Right lobe of liver (tissue), 6 donors: ENCODE measurements at places on chromosomes 2 and 18. TPM values are rescaled to one million over a fixed set of nuclear protein-coding genes. Genes with fewer than 3 reads are reported as not detected.

INHA gene
- total RNA-seq = not detected

DNA sequence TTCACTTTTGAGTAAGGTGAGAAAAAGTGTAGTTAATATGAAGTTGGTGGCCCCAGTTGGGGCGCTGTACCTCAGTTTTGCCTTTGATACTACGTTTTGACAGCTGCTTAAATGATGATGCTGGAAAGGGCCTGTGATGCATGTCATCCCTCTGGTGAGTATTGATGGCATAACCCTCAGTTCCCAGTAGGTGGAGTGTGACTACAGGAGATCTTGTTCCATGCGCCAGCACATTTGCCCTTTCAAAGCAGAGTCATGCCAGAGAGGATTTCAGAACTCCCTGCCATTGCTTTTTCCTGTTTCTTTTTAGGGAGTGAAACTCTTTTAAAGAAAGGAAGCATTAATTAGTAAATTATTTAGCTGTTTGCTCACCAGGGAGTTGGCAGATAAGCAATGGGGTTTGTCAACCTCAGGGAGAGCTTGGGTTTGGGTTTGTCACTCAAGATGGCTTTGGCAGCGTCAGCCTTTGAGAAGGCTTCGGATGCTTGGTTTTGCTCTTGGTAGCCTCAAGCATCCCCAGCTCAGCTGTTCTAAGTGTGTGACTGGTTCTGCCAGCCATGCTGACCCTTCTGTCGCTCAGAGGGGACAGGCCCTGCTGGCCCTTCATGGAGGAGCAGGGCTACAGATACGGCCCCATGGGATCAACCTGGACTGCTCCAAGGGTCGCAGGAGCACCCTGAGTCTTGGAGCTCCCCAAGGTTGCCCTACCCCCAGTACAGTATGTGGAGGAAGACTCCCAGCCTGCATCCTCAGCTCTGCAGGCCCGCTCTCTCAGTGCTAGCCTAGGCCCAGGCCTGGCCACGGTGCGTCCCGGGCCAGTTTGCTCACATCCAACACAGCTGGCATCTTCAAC lies 29.1 kb downstream of the ARMC9 start:
- peak; percentile 71 for DNase-seq

- no peak for DNase-seq
These were observed 120.1 kb downstream of the CACNB4 start for GRCh38 chr2:151978709-151979108.

- no peak for DNase-seq
These were observed 48.9 kb upstream of the CNTNAP5 start for GRCh38 chr2:123976054-123976648.

- no peak for DNase-seq
These were observed 80.0 kb downstream of the ETAA1 start for GRCh38 chr2:67476809-67477790.

DNA sequence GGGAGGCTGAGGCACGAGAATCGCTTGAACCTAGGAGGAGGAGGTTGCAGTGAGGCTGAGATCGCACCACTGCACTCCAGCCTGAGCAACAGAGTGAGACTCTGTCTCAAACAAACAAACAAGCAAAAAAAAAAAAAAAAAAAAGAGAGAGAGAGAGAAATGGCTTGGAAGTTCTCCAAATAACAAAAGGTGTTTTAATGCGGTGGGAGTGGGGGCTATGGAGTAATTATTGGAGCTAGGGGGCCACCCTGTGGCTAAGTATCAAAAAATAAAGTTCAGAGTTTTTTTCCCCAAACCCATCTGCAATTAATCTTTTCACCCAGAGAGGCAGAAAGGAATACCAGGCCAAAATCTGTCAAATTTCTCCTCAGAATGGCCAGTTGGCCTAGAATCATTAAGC lies 23.0 kb upstream of the CEP68 start:
- no peak for DNase-seq

DNA sequence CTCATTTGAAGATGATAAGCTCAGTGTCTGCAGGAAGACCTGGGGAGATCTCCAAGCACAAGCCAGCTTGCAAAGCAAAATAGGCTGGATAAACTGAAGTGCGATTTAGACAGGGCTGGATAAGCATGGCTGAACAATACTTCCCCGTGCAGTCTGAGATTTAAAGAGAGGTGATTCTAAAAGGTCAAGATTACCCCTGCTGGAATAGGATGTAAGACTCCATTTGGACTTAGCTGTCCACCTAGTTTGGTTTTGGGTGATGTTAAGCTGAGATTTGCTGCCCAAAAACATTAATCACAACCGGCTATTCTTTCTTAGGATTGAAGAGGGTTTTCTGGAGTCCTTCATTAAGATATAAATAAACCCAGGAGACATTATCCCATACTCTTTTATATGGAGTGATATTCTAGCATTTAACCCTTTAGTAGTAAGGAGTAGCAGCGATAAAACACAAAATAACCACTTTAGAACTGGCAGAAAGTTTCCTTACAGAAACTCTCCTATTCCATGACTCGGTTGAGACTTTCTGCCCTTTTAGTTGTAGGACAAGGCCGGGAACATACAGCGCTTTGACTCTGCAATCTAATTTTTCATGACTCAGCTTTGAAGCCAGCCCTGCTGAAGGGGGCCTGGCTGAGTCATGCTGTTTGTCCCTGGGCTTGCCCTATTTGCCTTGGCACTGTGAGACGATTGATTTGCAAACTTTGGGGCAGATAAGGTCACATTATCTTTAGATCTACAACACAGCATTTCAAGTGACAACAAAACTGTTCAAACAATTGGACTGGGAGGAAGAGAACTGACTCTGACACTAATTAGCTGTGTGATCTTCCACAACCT lies 238.2 kb downstream of the GCA start:
- DNase-seq = peak; percentile 76

GRCh38 chr2:45789961-45790723 lies 138.7 kb downstream of the PRKCE start:
- DNase-seq = no peak

DNA sequence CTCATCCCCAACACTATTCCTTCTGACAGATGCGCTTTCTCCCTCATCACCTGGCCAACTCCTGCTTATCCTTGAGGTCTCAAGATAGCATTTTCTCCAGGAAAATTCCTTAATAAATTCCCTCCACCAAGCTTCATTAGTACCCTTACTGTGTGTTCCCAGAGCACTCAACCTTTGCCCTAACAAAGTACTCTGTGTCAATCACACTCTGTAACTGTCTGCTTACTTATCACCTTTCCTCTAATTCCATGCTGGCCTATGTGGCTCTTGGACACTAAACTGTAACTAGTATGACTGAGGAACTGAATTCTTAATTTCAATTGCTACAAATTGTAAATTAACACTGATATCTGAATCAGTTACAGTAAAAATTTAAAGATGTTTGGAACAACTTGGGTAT lies 17.9 kb upstream of the NEUROD1 start:
- DNase-seq = no peak

- DNase-seq = no peak
These were observed 1435.4 kb upstream of the LRRTM1 start for GRCh38 chr2:81739966-81740365.

GRCh38 chr2:42998721-42999120 lies 206.3 kb upstream of the HAAO start:
- peak; percentile 5 for DNase-seq

DNA sequence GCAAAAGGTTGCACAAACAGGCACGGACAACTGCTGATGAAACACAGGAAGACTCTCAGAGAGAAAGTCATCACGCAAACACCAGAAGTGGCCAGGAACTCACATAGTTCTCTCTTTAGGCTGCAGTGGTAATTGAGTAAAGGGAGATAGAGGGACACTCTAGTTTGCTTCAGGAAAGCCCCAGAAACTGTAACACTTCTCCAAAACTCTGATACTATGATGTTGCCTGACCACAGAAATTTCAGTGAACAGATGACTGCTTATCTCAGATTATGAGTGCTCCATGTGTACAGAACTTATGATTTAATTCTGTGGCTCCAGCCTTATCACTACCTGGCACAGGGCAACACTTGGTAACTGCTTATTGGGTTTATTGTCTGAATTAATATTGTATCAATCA lies 311.5 kb upstream of the GYPC start:
- no peak for DNase-seq

ARHGEF4 gene
- total RNA-seq = 0.86 TPM

SLC5A7 gene
- total RNA-seq = not detected

CHRNA1 gene
- total RNA-seq = not detected

DNA sequence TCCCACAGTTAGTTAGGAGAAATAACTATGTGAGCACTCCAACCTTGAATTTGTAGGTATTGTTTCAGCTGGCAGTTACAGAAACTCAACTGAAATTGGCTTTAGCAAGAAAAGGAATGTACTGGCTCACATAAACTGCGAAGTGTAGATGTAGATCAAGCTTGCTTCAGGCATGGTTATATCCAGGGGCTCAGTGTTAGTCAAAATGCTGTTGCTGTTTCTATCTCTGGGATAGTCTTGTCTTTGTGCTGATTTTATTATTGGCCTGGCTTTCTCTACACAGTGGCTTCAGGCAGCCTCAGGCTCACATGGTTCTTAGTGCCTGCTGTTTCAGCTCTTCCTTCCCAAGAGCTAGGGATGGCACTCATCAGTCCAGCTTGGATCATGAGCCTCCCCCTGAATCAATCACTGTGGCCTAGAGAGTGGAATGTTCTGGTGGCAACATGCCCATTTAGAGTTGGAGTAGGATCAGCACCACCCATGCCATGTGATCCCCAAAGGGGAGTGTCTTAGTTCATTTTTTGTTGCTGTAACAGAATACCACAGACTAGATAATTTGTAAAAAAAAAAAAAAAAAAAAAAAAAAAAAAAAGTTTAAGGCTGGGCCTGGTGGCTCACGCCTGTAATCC lies 69.1 kb upstream of the FOXI3 start:
- DNase-seq = no peak

GRCh38 chr2:96952976-96953610 lies 33.3 kb downstream of the FAM178B start:
- no peak for DNase-seq
